Activated CD4-positive, alpha-beta T cell treated with anti-CD3 and anti-CD28 coated beads for 24 hours (primary cell): ENCODE measurements at places on chromosomes 7 and 10.

DNA sequence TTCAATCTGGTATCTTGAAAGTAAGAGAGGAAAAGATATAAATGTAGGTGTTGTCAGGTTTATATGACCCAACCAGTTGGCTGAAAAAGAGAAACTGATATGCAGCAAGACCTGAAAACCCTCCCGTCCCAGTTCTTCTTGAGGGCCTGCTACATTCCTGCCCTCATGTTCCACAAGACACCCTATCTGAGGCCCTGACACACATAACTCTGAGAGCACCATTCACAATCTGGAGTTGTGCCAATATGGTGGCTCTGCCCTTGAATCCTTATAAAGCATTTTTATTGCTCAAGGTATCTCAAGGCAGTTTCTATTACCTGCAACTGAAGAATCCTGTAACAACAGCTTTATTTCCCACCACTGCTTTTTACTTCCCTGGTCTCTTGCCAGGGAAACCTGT is 17.0 kb downstream of the XPNPEP1 start:
- DNase-seq = no peak

DNA sequence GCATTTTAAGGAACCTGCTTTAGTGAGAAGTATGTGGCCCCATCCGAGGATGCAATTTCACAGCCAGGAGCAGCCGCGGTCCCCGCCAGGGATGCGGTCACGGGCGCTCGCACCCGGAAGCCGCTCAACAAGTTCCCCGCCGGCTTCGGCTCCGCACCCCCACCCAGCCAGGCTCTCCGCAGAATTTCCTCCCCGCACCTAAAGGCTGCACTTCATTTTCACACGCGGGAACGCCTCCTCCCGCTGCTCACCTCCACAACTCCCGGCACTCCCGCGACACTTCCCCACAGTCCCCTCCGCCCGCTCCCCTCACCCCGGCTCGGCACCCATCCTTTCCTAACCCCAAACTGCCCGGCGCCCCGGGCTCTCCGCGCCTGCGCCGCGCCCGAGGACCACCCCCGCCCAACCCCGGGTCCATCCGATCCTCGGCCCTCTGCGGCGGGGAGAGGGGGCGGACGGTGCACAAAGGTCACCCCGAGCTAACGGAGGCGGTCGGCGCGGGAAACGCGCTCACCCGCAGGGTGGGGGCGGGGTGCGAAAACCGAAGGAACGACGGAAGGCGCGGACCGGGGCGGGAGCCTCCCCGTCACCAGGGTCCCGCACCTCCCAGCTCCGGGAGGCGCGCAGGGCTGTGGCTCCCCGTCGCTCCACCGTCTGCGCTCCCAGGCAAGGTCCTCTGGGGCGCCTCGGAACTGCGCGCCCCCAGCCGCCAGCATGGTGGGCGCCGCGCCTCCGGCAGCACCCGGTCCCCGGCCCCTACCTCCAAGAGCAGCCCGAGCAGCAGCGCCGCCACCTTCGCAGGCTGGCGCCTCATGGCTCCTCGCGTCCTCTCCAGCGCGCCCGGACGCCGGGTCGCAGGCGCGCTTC is 558 bp downstream of the VOPP1 start:
- peak; percentile 39 for DNase-seq

- peak; percentile 14 for DNase-seq
Observed at GRCh38 chr7:29285444-29285793, 90.8 kb downstream of the CHN2 start.

DNA sequence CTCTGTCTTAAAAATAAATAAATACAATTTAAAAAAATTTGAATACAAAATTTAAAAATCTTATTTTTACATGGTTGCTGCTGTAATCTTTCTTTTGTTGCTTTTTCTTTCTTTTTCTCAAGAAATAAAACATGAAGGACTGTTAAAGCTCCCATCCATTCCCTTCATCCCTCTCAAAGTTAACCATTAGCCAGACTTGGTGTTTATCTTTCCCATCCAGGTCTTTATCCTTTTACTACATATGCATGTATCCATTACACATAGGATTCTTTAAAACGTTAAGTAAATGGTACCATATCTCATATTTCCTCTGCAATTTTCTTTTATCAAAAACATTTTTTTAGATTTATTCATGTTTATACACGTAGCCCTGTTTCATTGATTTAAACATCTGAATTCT is 70.1 kb downstream of the CREB3L2 start:
- no peak for DNase-seq

DNA sequence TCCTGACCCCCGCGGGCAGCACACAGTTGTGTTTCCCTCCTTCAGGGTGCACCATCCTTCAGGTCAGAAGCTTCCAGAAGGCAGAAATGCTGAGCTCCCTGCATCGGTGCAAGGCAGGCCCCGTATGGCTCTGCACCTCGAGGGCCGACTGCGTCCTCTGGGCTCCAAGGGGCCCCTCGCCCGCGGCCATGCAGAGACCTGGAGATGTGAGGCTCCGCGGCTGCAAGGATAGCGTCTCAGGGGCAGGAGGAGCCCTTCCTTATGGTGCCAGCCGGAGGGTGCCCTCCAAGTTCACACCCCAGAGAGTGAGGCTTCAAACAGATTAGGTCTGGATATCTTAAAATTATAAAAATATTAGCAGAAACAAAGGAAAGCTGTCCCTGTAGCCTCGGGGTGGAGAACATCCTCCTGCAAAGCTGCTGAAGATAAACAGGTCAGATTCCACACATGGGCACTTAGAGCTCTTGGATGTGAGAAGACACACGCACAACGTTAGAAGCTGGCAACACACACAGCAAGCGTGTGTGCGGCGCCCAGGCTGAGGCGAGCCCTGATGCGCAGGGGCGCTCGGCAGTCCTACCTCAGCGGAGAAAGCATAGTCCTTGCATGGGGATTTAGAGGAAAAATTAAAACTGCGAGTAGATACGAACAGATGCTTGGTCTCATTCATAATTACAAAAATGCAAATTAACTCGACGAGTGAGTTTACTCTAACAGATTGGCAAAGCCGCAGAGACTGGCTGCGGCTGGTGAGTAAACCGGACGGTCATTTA is 20.4 kb downstream of the KNDC1 start:
- no peak for DNase-seq

DNA sequence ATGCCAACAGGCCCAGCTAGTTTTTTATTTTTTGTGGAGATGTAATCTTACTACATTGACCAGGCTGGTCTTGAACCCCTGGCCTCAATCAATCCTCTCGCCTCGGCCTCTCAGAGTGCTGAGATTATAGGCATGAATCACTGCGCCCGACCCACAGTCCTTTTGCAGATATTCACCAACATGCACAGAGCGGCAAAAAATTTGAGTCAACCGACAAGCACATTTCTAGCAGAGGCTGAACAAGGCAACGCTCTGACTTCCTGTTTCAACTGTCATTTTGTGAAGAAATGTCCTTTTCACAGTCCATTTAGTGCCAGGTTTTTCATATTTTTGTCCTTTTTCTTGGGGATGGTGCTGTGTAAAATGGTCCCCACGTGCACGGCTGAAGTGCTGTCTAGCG is 71.1 kb upstream of the KAT6B start:
- DNase-seq = no peak

- DNase-seq = no peak
Observed at GRCh38 chr7:1566687-1567048, 3.2 kb downstream of the PSMG3 start.

DNA sequence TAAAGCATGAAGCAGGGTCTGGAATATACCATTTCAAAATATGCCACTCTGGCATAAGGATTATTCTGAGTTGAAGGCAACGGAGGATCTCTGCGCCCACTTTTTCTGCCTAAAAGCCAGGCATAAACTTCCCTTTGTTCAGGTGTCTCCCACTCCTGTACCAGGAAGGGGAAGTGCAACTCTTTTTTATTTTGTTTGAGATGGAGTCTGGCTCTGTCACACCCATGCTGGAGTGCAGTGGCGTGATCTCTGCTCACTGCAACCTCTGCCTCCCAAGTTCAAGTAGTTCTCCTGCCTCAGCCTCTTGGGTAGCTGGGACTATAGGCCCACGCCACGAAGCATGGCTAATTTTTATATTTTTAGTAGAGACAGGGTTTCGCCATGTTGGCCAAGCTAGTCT is 18.2 kb downstream of the SVIL start:
- no peak for DNase-seq

GRCh38 chr7:55055479-55055878 is 36.7 kb downstream of the EGFR start:
- no peak for DNase-seq

DNA sequence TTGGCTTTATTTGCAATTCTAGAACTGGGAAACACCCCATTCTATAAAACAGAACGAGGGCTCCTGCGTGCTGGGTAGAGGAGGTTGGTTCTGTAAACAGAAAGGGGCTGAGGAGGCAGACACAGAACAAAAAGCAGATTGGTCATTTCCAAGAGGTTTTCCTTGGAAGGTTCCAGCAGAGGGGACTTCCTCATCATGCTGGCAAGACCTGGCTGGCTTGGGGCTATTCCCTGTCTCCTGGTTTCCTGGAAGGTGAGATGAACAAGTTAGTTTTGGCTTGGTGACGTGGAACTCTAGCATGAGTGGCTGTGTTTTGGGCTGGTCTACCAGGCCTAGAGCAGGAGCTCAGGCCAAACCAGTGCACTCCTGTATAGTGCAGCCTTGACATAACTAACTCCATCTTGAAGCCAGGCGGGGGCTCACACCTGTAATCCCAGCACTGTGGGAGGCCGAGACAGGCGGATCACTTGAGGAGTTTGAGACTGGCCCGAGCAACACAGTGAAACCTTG is 26.1 kb upstream of the DNAJB6 start:
- no peak for DNase-seq

- DNase-seq = no peak
Observed at GRCh38 chr7:79298145-79298760, 155.2 kb downstream of the MAGI2 start.

DNA sequence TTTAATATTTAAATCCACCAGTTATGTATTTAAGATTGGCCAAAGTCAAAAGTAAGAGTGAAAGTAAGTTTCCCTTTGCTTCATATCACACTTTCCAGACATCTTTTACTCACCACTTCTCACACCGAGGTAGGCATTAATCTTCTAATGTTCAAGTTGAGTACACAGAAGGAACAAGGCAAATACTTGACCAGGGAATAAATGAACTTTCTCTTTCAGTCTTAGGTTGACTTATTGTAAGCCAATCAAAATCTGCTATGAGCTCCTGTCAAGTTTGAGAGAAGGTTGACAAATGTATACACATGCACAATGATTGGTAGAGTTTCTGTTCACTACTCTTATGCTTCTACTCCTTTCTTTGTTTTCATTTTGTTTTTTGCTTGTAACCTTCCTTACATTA is 842.5 kb downstream of the REEP3 start:
- DNase-seq = no peak

- no peak for DNase-seq
Observed at GRCh38 chr7:18727115-18727870, 231.7 kb downstream of the HDAC9 start.

GRCh38 chr7:50366311-50366710 is 61.8 kb downstream of the IKZF1 start:
- DNase-seq = no peak

GRCh38 chr7:22454446-22454845 is 45.5 kb downstream of the STEAP1B start:
- DNase-seq = no peak

GRCh38 chr10:74977072-74977471 is 134.4 kb upstream of the SAMD8 start:
- no peak for DNase-seq

DNA sequence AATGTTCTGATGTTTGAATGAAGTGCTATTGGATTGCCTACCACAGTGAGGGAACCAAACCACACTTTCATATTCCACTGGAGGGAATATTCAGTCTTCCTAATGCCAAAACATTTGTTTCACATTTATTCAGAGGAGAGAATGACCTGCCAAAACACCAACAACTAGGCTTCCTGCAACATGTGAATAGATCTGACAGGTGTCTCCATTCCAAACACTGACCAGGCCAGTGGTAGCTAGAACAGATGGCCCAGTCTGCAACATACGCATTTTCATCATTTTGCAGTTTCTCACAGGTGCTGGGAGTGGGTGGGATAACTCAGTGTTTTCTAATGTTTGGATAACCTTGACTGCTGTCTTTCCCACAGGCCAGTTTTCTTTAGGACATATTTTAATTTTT is 110.0 kb downstream of the RELN start:
- DNase-seq = no peak

- DNase-seq = no peak
Observed at GRCh38 chr10:90862908-90863514, 5.2 kb upstream of the HTR7 start.

GRCh38 chr7:43302211-43302711 is 189.8 kb downstream of the HECW1 start:
- DNase-seq = peak; percentile 16

DNA sequence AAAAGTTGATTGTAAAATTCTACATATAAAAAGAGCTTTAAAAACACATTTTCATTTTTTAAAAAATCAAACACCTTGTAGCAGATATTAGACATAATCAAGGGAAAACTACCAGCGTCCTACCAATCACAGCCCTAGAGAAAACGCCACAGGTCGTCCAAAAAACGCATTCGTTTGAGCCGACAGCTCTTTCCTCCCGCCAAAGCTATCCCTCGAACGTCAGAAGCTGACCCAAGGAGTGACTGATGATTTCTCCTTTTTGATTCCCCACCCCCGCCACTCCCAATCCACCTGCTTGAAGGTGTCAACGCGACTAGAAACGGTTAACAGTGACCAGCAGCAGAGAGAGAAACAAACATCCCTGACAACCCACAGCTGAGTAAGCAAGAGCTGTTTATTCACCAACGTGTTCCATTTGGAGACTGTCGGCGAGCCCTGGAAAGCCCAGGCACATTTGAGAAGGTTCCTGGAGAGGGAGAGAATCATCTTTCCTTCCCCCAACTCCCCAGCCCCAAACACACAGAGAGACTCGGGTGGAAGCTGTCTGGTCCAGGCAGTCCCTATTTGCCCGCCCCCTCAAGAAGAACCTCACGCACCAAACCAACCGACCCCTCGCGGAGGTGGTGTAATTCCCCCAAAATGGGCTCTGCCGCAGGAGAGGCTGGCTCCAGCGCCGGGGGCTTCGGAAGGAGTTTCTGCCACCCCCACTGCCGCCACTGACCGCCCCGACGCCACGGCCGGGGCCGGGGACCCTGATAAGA is 622 bp downstream of the CPEB3 start:
- DNase-seq = peak; percentile 2

GRCh38 chr10:130655313-130656186 is 519.4 kb downstream of the GLRX3 start:
- no peak for DNase-seq

DNA sequence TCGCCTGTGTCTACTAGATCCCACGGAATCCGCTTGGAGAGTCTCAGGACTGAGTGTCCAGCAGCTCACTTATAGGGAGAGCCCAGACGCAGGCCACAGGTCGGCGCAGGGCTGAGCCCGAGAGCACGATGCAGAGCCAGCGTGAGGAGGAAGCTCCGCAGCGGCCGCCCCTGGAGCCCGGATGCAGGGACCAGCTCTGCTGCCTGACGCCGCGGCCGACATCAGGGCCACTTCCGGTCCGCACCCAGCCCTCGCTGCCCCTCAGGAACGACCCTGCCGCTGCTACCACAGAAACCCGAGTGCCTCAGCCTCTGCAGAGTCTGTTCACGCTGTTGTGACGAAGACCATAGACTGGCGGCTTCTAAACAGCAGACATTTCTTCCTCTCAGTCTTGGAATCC is 275.8 kb upstream of the PPP2R2D start:
- no peak for DNase-seq
